ENCODE measurements at places on chromosomes 11 and 22. TPM values are rescaled to one million over a fixed set of nuclear protein-coding genes. Genes with fewer than 3 reads are reported as not detected.

MS4A15 gene
- not detected for total RNA-seq

PHOX2A gene
- not detected for total RNA-seq

ART1 gene
- total RNA-seq = not detected

GRCh38 chr11:70725278-70725677, 326.9 kb downstream of the CTTN start:
- DNase-seq = no peak
- no peaks in the 10 kb centered on the region for H3K36me3 ChIP-seq
- H3K4me1 ChIP-seq = peaks cover 18% of the 10 kb centered on the region
- no peaks in the 10 kb centered on the region for H3K27me3 ChIP-seq

DNA sequence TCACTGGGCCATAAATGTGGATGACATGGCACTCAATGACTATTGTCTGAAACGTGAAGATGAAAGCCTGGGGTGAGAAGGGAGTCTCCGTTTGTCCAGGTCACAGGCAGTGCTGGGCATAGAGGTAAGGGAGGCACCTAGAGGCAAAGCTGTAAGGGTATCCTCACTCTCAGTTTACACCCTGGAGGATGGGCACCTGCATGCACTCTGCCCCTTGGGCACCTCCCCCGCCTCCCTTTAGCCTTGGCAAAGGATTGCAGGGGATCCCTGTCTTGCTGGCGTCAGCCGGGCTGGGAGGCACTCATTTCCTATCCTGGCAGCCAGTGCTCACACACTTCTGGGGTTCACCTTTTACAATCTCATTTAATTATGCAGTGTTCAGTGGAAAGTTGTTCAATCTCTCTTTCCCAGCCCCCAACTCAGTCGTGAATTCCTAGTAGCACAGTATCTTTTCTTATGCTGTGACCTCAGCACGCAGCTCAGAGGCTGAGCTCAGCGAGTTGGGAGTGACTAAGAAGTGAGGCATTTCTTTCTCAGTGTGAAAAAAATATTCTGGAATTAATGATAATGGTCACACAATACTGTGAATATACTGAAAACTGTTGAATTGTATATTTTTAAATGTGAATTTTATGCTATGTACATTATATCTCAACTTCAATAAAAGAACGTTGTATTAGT, 866.6 kb downstream of the BRD1 start:
- DNase-seq = no peak
- H3K4me1 ChIP-seq = no peaks in the 10 kb centered on the region
- H3K27ac ChIP-seq = no peak overlapping the region
- H3K4me3 ChIP-seq = no peak overlapping the region
- no peaks in the 10 kb centered on the region for H3K27me3 ChIP-seq

GRCh38 chr22:25085930-25086901, 113.4 kb upstream of the CRYBB3 start:
- H3K4me1 ChIP-seq = peaks cover 12% of the 10 kb centered on the region
- no peak overlapping the region for H3K4me3 ChIP-seq
- H3K27me3 ChIP-seq = no peaks in the 10 kb centered on the region
- H3K27ac ChIP-seq = no peak overlapping the region
- H3K36me3 ChIP-seq = no peaks in the 10 kb centered on the region
- no peak for DNase-seq

DNA sequence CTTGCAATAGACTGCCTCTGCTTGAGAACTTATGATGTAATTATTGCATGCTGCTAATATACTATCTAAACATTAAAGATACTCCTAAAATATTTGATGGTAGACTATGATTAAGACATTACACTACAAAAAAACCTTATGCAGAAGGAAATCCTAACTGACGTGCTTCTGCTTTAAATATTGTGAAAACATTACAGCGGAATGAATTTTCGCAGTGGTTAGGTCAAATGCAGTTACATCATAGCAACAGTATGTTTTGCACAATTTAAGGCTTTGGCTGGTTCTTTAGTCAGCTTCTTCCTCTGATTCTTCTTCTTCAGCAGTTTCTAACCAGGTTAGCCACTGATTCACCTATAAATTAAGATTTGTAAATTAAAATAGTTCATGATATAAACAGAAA, 11.2 kb downstream of the EIF4G2 start:
- peaks cover 8% of the 10 kb centered on the region for H3K27me3 ChIP-seq
- no peak for DNase-seq
- no peak overlapping the region for H3K27ac ChIP-seq
- peaks cover 65% of the 10 kb centered on the region for H3K36me3 ChIP-seq
- H3K4me3 ChIP-seq = no peak overlapping the region
- no peaks in the 10 kb centered on the region for H3K4me1 ChIP-seq

DNA sequence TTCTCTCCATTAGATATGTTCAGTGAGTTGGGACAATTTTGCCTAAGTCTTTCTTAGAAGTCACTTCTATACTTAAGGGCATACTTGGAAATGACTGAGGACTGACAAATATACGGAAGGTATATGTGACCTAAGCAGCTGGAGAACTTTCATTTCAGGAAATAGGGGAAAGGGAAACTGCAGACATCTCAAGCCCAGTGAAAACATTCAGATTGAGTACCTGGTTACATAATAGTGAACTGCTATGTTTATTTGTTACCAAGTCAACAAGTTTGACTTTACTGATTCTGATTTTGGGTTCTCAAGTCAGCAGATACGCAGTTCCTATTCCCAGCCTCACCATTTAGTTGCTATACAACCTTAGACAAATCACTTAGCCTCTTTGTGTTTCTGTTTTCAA, 1173.9 kb downstream of the LRRC4C start:
- no peaks in the 10 kb centered on the region for H3K27me3 ChIP-seq
- H3K4me3 ChIP-seq = no peak overlapping the region

- no peak overlapping the region for H3K4me3 ChIP-seq
- peaks cover 7% of the 10 kb centered on the region for H3K4me1 ChIP-seq
- H3K27me3 ChIP-seq = no peaks in the 10 kb centered on the region
- H3K27ac ChIP-seq = no peak overlapping the region
- DNase-seq = no peak
Measured at GRCh38 chr22:30276039-30276438, 9.4 kb upstream of the OSM start.

- DNase-seq = no peak
- H3K27me3 ChIP-seq = no peaks in the 10 kb centered on the region
- H3K36me3 ChIP-seq = no peaks in the 10 kb centered on the region
- H3K4me1 ChIP-seq = no peaks in the 10 kb centered on the region
Measured at GRCh38 chr22:34587357-34588356, 478.3 kb upstream of the ISX start.

DNA sequence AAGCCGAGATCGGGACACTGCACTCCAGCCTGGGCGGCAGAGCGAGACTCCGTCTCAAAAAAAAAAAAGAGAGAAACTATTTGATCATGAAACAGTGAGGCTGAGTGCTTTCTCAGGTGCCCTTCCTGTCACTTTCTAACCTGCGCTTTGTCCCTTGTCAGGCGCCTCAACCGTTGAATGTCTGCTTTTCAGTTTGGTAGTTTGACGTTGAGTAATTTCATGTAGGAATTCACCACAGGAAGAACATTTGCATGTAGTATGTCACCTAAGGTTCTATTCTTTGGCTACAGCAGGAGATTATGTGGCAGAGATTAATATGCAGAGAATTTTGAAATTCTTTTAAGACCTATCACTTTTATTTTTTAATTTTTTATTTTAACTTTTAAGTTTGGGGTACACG, 57.2 kb downstream of the PPFIA1 start:
- H3K27ac ChIP-seq = no peak overlapping the region
- peaks cover 24% of the 10 kb centered on the region for H3K36me3 ChIP-seq
- no peaks in the 10 kb centered on the region for H3K27me3 ChIP-seq
- H3K4me1 ChIP-seq = peaks cover 25% of the 10 kb centered on the region

GRCh38 chr11:73213196-73214143, 4.6 kb upstream of the P2RY2 start:
- H3K27me3 ChIP-seq = peaks cover 22% of the 10 kb centered on the region
- no peak overlapping the region for H3K4me3 ChIP-seq
- H3K27ac ChIP-seq = no peak overlapping the region
- no peaks in the 10 kb centered on the region for H3K36me3 ChIP-seq
- DNase-seq = peak; percentile 30

- H3K27ac ChIP-seq = no peak overlapping the region
- H3K4me3 ChIP-seq = no peak overlapping the region
- no peak for DNase-seq
- no peaks in the 10 kb centered on the region for H3K36me3 ChIP-seq
Measured at GRCh38 chr11:102589047-102589459, 36.1 kb downstream of the MMP20 start.

GRCh38 chr22:36097880-36098279, 62.7 kb downstream of the APOL3 start:
- no peaks in the 10 kb centered on the region for H3K36me3 ChIP-seq
- H3K27ac ChIP-seq = no peak overlapping the region
- H3K4me3 ChIP-seq = no peak overlapping the region
- no peak for DNase-seq
- no peaks in the 10 kb centered on the region for H3K27me3 ChIP-seq

GRCh38 chr11:44698252-44698912, 28.4 kb upstream of the TSPAN18 start:
- DNase-seq = no peak
- H3K4me1 ChIP-seq = peaks cover 4% of the 10 kb centered on the region
- no peaks in the 10 kb centered on the region for H3K36me3 ChIP-seq
- H3K4me3 ChIP-seq = no peak overlapping the region

GRCh38 chr22:41092847-41093411, 537 bp downstream of the EP300 start:
- no peaks in the 10 kb centered on the region for H3K27me3 ChIP-seq
- peaks cover 21% of the 10 kb centered on the region for H3K4me1 ChIP-seq
- DNase-seq = peak; percentile 58
- H3K27ac ChIP-seq = peak overlapping the region; percentile 99
- H3K4me3 ChIP-seq = peak overlapping the region; percentile 99

DNA sequence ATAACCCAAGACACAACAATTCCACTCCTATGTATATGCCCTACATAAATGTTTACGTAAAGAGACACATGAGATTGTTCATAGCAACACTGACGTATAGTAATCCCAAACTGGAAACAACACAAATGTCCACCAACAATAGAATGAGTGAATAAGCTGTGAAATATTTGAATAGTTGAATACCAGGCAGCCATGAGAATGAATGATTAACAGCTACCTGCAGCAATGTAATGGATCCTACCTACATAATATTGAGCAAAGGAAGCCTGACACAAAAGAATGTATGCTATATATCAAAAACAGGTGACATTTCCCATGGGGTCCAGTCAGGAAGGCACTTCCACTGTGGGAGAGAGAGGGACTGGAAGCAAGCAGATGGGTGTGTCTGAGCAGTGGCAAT, 92.8 kb upstream of the LINC01488 start:
- DNase-seq = no peak
- H3K27ac ChIP-seq = no peak overlapping the region
- no peak overlapping the region for H3K4me3 ChIP-seq
- no peaks in the 10 kb centered on the region for H3K4me1 ChIP-seq

DNA sequence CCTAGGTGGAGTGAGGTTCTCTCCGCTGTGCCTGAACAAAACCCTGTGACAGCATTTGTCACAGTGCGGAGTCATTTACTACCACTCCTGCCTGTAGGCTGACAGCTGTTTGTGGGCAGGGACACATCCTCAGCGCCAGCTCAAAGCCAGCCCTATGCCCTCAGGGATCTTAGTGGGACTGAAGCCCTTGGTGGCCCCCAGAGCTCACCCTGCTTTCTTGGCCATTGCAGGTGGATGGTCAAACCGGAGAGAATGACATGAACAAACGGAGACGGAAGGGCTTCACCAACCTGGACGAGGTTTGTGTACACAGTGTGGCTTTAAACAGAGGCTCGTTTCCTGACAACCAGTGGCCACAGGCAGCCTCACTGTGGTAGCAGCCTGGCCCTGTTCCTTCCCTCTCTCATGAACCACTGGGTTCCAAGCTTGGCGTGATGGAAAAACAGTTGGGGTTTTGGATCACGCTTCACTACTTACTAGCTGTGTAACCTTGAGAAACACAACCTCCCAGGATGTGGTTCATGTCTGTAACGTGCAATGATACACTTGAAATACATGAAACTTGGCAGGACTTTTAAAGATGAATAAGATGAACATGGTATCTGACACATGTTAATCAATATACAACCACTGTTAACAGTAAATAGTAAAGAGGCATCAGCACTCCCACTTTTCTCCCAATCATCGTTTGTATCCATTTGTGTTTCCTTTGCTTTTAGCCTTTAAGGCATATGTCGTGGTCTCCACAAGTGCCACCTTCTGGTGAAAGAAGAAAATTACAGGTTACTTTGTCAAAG, 125.8 kb downstream of the MICAL2 start:
- no peaks in the 10 kb centered on the region for H3K36me3 ChIP-seq
- H3K27me3 ChIP-seq = no peaks in the 10 kb centered on the region
- H3K4me1 ChIP-seq = no peaks in the 10 kb centered on the region
- no peak overlapping the region for H3K4me3 ChIP-seq
- no peak overlapping the region for H3K27ac ChIP-seq

- H3K4me3 ChIP-seq = no peak overlapping the region
- H3K27ac ChIP-seq = no peak overlapping the region
- H3K27me3 ChIP-seq = no peaks in the 10 kb centered on the region
Measured at GRCh38 chr22:35587447-35587870, 29.7 kb downstream of the MB start.

DNA sequence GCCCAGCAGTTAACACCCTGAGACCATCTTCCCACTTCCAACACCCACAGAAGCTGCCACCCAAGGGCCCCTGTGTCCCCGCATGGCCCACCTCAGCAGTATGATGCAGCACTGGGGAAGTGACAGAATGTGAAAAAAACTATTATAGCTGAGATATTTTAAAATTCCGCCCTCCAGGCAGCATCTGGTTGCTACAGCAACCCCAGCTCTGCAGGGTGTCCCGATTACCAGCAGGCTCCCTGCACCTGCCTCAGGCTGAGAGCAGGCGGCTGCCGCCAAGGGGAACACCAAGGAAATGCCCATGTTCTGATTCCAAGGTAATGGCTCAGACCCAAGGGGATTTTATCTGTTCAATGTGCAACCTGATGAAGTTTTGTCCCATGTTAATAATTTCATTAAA, 10.5 kb upstream of the TMEM121B start:
- H3K36me3 ChIP-seq = no peaks in the 10 kb centered on the region
- no peaks in the 10 kb centered on the region for H3K27me3 ChIP-seq
- DNase-seq = peak; percentile 65
- H3K27ac ChIP-seq = no peak overlapping the region
- no peak overlapping the region for H3K4me3 ChIP-seq
- H3K4me1 ChIP-seq = peaks cover 8% of the 10 kb centered on the region

- no peaks in the 10 kb centered on the region for H3K27me3 ChIP-seq
- H3K27ac ChIP-seq = no peak overlapping the region
- peaks cover 9% of the 10 kb centered on the region for H3K4me1 ChIP-seq
- H3K4me3 ChIP-seq = no peak overlapping the region
- peaks cover 6% of the 10 kb centered on the region for H3K36me3 ChIP-seq
Measured at GRCh38 chr11:12778240-12778905, 104.2 kb downstream of the TEAD1 start.
